ENCODE measurements at places on chromosomes 1 and 21. TPM values are rescaled to one million over a fixed set of nuclear protein-coding genes. Genes with fewer than 3 reads are reported as not detected.
A peak's percentile ranks its signal among the peaks of the same experiment; 100 is the strongest.

The TACSTD2 gene
- total RNA-seq = 41.1 TPM

The HIVEP3 gene
- total RNA-seq = 1.8 TPM

The FCRL1 gene
- total RNA-seq = 0.29 TPM

The TLCD4 gene
- 20.1 TPM for total RNA-seq

The SLC16A4 gene
- total RNA-seq = 11.1 TPM

The LRIG2 gene
- 30.3 TPM for total RNA-seq

- no peak for DNase-seq
Observed at GRCh38 chr1:229025576-229025975, 245.3 kb upstream of the RAB4A start.

DNA sequence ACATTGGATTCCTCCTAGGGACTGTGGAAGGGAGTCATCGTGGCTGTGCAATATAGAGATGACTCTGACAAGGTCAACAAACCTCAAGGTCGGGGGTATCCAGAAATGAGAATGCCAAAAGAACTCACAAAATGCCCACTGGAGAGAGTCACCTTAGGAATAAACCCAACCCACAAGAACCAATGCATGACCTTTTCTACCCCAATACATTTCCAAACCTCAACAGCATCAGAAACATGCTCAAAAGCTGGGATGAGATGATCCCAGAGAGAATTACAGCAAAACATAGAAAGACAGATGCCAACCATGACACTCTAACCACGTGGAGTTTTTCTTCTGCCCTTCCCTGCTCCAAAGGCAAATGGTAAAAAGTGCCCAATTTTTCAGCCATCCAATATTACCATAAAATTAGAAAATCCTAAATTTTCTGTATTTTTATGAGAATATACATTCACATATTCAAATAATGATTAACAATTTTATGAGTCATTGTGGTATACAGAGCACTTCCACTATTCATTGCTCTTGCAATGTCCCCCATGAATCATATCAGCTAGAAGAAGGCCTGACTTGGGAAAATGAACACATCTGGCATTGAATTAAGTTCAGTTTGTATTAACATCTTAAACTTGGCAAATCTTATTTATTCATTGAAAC, 88.2 kb upstream of the PALMD start:
- no peak for DNase-seq

- peak; percentile 23 for DNase-seq
Observed at GRCh38 chr1:231781892-231782291, 155.3 kb downstream of the DISC1 start.

DNA sequence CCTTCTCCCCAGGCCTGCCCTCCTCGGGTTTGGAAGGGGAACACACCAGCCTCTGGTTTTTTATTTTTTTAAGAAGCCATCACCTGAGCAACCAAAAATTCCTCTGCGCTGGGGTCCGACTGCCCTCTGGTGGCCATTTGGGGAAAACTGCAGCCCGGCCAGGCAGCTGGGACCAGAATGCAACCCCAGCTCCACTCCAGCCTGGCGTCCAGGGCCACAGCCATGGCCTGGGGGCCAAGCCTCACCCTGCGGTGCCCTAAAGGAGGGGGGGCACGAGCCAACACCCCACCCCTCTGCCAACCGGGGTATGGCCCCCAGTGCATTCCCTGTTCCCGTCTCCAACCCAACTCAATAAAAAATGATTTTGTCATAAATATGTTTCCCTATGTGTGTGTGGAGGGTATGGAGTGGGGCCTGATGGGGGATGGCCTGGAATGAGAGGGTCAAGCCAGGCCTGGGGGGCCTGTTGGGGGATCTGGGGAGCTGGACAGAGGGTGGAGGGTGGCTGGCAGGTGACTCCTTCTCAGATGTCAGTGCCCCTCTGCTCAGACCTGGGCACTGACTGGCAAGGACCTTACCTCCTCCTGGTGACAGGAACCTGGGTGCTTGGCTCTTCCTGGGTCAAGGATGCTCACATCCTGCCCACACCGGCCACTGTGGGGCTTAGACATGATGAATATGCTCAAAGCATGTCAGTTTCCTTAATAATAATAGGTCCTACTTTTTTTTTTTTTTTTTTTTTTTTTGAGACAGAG, 3.2 kb downstream of the GPR3 start:
- peak; percentile 90 for DNase-seq

DNA sequence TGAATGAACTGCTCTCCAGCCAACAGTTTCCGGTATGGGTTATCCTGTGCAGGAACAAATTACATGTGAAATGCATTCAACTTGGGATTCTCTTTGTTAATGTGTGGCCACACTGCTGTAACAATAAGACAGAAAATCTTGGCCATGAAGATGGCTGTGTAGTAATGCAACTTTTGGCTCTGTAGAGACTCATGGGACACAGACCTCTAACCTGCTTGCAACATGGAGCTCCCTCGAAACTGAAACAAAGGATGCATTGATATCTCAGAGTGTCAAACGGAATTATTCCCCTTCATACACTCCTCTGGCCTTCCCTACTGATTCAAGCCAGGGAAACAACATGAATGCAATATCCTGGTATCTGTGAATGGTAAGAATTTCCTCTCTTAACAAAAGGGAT, 559.3 kb upstream of the ZRANB2 start:
- DNase-seq = peak; percentile 59

DNA sequence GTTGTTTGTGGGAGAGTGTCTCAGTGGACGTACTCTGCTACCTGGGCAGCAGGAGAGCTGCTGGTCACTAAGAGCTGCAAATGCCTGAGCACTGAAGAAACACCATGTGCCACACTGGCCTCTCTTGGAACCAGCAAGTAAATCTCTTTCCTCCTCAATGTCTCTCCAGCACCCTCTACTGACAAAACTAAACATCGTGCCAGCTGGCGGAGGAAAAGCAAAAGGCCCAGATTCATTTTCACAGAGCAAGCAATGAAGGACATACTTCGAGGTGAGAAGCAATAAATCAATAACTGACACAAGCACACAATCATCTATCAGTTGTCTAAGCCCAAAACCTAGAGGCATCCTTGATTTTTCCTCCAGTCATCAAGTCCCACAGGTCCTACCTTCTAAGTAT, 78.1 kb downstream of the RERE start:
- no peak for DNase-seq

GRCh38 chr1:150321826-150322166, 463 bp downstream of the PRPF3 start:
- DNase-seq = no peak

GRCh38 chr21:37619464-37619974, 252.9 kb downstream of the DYRK1A start:
- no peak for DNase-seq

- DNase-seq = no peak
Observed at GRCh38 chr1:218341325-218341724, 3.8 kb upstream of the TGFB2 start.

- DNase-seq = no peak
Observed at GRCh38 chr1:59317343-59317742, 20.4 kb downstream of the FGGY start.

- no peak for DNase-seq
Observed at GRCh38 chr21:27114111-27114510, 147.2 kb upstream of the ADAMTS5 start.

GRCh38 chr1:36988321-36988720, 46.0 kb downstream of the GRIK3 start:
- DNase-seq = no peak

GRCh38 chr1:44777969-44778635, 2.8 kb downstream of the RPS8 start:
- DNase-seq = no peak

DNA sequence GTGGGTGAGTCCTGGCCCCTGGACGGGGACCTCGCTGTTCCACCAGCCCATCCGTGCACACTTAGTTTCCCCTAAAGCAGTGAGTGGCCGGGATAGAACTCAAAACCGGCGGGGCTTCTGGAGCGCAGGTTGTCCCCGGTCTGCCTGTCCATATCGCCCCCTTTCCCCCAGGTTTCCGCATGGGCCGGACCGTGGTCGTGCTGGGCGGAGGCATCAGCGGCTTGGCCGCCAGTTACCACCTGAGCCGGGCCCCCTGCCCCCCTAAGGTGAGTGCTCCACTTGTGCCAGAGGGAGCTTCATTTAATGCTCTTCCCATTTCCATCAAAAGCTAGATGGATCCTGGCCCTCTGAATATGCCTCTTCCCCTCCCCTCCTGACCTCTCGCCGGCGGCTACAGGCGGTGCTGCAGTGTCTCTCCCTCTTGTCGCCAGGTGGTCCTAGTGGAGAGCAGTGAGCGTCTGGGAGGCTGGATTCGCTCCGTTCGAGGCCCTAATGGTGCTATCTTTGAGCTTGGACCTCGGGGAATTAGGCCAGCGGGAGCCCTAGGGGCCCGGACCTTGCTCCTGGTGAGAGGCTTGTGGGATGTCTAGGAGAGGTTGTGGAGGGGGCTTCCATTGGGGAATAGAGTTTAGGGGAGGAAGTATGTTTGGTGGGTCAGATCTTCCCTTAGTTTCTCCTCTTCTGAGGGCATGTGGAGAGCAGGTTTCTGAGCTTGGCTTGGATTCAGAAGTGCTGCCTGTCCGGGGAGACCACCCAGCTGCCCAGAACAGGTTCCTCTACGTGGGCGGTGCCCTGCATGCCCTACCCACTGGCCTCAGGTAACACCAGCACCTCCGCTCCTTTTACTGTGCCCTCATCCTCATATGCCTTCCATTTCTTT, 683 bp downstream of the PPOX start:
- peak; percentile 58 for DNase-seq

DNA sequence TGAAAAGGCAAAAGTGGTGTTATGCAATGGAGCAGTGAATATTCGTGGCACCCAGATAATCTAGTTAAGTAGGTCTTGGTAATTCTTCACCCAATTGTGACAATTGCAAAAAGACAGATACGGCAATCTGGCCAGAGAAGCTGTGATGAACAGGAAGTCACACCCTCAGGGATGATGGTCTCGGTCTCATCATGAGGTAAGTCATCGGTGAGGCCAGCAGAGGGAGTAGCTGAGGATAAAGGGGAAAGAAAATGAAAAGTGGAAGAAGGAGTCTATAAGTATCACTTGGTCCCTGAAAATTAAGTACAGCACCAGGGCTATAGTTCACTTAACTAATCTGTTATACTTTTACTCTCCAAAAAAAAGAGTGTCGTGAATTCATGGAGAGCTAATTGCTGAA, 258.8 kb upstream of the NCAM2 start:
- no peak for DNase-seq

GRCh38 chr1:184941410-184941733, 32.9 kb downstream of the NIBAN1 start:
- no peak for DNase-seq
